ENCODE measurements at places on chromosomes 2 and 18. TPM values are rescaled to one million over a fixed set of nuclear protein-coding genes. Genes with fewer than 3 reads are reported as not detected.

Gene KYNU
- 16.6 TPM for total RNA-seq

Gene RAB27B
- total RNA-seq = 22.2 TPM

Gene REG3G
- not detected for total RNA-seq

Gene C1GALT1C1L
- total RNA-seq = 0.50 TPM

Gene SPP2
- not detected for total RNA-seq

Gene LONRF2
- 7.6 TPM for total RNA-seq

Gene GALR1
- under 0.01 TPM for total RNA-seq

Gene C2orf81
- total RNA-seq = 1.00 TPM

Gene NEURL3
- total RNA-seq = not detected

Gene HJURP
- total RNA-seq = 46.5 TPM
